ENCODE measurements at places on chromosomes 1 and 21.
A peak's percentile ranks its signal among the peaks of the same experiment; 100 is the strongest.

DNA sequence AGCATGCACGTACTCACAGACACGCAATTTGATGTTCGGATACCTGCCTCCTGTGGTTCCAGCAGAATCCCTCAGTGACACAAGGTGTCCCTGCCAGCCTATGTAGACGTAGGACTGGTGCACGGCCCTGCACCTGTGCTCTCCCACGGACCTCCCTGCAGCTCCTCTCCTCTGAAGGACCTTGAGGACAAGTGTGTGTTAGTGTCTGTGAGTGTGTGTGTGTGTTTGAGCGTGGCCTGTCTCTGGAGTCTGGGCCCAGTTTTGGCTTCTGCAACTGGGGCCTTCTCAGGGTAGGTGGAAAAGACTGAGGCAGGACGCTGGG is 22.5 kb upstream of the DMBX1 start:
- no peak for DNase-seq

GRCh38 chr1:25568834-25569596 is 25.6 kb downstream of the LDLRAP1 start:
- DNase-seq = peak; percentile 77

GRCh38 chr1:244445320-244446181 is 6.2 kb downstream of the ADSS2 start:
- no peak for DNase-seq

DNA sequence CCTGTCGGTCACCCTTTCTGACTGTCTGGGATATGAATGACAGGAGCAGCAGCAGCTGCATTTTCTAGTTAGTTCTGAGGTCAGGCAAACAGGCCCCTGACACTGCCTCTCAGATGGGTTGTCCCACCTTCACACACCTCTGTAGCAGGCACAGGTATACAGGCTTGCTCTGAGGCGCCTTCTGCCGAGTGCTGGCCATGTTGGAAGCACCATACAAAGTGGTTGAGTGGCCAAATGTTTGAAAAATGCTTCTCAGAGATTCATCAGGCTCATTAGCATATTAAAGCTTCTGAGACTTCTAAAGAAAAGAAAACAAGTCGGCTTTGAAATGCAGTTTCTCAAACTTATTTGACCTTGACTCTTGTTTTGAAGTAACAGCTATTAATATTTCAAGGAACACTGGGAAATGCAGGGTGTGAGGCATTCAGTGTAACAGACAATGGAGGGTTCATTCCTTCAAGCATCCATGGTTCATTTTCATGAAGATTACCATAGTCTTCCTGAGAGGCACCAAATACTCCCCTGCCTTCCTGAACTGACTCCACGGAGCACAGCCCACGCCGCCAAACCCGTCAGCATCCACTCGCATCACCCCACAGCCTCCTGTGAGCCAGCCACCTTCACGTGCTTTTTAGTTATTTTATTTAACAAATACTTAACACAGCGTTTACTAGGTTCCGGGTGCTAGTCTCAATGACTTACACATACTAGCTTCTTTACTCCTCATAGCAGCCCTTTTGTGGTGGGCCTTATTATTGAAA is 81.8 kb downstream of the KCNN3 start:
- DNase-seq = no peak

DNA sequence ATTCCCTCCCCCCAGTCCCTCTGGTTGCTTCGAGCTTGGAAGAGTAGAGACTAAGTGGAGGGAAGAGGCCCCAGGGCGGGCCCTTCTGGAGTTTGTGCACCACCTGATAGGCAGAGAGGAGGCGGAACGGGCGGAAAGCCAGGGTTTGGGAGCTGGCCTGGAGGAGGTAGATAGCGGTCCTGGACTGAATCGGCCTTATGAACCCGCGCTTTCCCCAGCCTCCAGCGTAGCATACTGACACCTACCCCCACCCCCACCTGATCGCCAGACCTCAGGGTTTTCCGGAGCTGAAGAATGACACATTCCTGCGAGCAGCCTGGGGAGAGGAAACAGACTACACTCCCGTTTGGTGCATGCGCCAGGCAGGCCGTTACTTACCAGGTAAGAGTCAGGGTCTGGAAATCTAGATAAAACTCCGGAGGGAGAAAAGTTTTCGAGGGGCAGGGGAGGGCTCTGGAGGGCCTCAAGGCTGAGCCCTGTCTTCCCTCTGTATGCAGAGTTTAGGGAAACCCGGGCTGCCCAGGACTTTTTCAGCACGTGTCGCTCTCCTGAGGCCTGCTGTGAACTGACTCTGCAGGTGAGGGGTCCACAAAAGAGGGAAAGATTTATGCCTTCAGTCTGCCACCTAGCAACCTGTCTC is 705 bp downstream of the UROD start:
- DNase-seq = no peak

- no peak for DNase-seq
Observed at GRCh38 chr1:180029524-180030135, 75.0 kb downstream of the CEP350 start.

- no peak for DNase-seq
Observed at GRCh38 chr1:148353461-148354283, 129.4 kb downstream of the PPIAL4G start.

DNA sequence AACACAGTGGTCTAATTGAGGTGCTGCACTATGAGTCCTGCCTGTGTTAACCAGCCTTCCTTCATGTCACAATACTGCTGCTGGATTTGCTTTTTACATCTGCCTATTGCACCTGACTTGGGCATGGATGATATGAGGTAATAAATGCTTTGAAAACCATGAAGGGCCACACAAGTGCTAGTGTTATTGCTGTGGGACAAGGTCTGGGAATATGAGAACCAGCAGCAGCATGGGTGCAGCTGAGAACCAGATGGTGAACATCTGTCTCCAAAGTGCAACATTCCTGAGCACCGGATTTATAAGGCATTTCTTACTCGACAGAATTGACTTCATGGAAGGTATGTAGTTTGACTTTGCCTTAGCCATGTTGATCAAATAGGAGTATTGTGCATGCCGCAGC is 16.6 kb downstream of the TRIM45 start:
- no peak for DNase-seq

DNA sequence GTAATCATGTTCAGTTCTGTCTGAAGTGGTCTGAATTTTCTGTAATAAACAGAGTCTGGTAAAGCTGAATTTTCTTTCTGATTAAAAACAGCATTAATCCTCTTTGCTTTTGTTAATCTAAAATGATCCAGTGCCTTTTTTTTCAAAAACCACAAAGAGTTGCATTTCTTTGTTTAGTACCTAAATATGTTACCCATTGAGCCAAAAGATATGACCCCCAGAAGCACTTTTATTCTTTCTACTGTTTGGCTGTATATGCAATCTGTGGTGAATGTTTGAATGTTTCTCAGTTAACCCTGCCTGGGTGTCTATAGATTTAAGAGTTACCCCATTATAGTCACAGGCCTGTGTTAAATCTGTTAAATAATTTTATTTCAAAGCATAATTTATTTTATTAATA is 394.8 kb downstream of the PTPRC start:
- DNase-seq = no peak

DNA sequence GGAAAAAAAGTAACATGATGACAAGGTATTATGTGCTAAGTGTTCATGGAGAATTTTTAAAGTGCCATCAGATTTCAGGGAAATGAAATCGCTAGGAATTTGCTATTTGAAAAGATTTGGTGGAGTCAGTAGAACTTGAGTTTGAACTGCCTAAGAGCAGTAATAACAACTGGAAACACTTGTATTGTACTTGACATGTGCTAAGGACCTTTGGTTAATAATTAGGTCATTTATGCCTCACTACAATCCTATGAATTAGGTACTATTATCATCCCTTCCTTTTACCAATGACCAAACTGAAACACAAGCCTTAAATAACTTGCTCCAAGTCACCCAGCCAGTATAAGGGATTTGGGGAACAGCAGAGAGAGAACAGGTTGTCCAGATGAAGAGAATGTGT is 133.4 kb downstream of the NTNG1 start:
- DNase-seq = no peak

GRCh38 chr1:168966217-168966616 is 140.3 kb upstream of the ATP1B1 start:
- no peak for DNase-seq

GRCh38 chr21:40622531-40622930 is 224.4 kb downstream of the DSCAM start:
- DNase-seq = no peak

- no peak for DNase-seq
Observed at GRCh38 chr1:228093050-228093906, 9.8 kb downstream of the C1orf35 start.

- no peak for DNase-seq
Observed at GRCh38 chr1:86218859-86219258, 62.3 kb upstream of the COL24A1 start.

DNA sequence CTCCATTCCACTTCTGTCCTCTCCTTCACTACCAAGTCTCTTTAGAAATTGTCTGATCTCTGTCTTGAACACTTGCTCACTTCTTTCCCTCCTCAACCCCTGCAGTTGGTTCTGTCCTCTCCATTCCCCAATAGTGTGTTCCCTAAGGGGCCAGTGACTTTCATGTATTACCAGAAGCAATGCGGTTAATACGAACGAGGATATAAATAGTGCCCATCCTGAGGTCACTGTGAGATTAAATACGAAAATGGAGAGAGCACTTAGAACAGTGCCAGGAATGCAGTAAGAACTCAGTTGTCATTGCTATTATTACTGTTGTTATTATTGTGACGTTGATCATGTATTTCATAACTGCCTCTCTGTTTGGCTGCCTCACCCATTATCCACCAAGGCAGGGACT is 53.0 kb upstream of the ARTN start:
- DNase-seq = no peak

- no peak for DNase-seq
Observed at GRCh38 chr1:236394879-236395229, 768 bp downstream of the EDARADD start.

DNA sequence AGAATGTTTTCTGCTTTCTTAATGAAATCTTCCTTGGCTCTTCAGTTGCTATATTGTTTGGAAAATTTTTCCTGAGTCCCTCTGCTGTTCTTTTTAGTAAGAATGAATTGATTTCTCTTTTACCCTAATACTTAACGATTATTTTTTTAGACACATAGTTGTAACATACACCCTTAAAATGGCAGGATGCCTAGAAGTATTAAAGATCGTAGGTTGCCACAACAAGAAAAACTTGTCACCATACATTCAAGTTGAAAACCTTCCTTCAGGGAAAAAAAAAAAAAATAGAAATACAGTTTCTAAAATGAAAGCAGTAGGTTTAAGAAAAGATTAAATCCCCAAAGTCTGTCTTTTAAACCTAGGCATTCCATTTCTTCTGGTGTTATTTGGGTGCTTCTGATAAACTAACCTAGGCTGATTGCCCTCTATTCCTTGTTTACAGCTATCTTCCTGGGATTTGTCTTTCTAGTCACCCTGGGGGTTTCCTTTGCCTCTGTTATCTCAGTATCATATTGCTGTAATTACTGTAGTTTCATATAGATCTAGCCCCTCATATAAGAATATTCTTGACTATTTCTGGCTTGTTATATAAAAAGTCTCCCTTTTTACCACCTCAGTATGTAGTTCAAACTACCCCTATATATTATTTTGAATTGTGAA is 16.8 kb downstream of the SUCO start:
- no peak for DNase-seq

GRCh38 chr1:235932090-235932510 is 65.4 kb upstream of the LYST start:
- no peak for DNase-seq

DNA sequence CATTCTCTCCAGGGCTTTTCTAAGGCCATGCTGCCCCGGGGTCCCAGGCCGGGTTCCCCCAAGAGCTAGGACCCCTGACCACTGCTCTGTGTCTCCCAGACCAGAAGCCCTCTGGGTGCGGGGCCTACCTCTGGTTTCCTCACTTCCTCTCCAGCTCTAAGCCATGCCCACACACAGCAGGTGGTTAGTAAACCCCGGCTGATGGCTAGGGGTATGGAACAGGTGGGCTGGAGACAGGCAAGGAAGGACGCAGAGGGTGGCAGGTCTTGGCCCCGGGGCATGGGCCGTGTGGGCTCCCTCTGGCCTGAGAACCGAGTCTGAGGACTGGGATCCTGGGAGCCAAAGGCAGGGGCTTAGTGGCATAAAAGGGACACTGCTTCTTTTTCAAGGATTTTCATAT is 15.9 kb upstream of the PLCH2 start:
- no peak for DNase-seq

DNA sequence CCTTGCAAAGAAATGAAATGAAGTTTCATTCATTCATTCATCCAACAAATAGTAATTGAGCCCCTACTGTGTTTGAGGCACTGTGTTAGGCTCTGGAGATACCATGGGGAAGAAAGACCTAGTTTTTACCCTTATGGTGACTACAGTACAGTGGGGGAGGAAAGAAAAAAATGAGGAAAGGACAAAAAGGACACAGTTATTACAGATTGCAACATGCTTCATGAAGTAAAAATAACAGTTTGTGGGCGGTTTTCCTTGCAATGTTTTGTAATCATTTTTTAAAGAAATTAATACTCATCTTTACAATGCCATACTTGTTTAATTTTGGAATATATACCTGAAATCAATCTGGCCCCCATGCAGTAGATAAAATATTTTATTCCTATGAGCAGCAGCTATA is 120.3 kb downstream of the TM2D1 start:
- no peak for DNase-seq

- no peak for DNase-seq
Observed at GRCh38 chr1:178625695-178626094, 99.3 kb upstream of the RALGPS2 start.

GRCh38 chr1:160618763-160619274 is 28.0 kb downstream of the SLAMF1 start:
- DNase-seq = no peak

DNA sequence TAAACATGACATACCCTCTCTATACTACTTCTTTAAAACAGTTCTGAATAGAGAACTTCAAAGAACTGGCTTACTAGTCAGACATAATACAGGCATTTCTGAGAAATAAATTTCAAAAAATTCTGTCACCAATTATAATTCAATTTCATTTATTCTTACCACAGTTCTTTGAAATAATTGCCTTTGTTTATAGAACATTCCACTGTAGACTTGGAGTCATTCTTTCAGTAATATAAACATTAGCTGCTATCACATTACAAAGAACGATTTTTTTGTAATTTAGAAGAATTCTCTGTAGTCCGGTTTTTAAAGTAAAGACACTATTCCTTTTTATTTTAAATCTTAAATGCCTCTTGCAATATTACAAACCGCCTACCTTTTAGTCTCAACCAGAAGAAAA is 146.4 kb upstream of the COL11A1 start:
- no peak for DNase-seq

DNA sequence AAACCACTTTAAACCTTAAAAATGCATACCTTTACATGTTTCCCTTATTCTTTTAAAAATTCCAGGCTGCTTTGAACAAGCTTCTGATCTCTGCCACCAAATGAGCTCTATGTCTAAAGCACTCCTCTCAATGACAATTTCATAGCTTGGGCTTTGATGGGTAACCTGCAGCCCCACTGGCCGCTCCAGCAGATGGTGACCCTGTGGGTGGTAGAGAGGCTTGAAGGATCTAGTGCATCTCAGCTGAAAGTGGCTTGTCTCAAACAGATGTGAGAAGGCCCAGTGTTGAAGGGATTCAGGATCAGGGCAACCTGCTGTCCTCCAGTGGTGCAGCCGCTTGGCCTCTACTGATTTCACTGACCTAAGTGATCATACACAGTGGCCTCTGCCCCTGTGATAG is 84.7 kb upstream of the IRF2BP2 start:
- DNase-seq = no peak

- DNase-seq = no peak
Observed at GRCh38 chr21:38121888-38122720, 134.7 kb upstream of the KCNJ15 start.

All from brain pericyte (primary cell).